ENCODE measurements at places on chromosomes 12 and 14. TPM values are rescaled to one million over a fixed set of nuclear protein-coding genes. Genes with fewer than 3 reads are reported as not detected.

The ITGB7 gene
- total RNA-seq: 420 TPM

The NEUROD4 gene
- total RNA-seq: not detected

The POLE2 gene
- 25.5 TPM for total RNA-seq

The GPX2 gene
- not detected for total RNA-seq

The XPOT gene
- total RNA-seq: 98.7 TPM

The RNU4-1 gene
- 1,401 TPM for total RNA-seq

The MYO1H gene
- not detected for total RNA-seq

DNA sequence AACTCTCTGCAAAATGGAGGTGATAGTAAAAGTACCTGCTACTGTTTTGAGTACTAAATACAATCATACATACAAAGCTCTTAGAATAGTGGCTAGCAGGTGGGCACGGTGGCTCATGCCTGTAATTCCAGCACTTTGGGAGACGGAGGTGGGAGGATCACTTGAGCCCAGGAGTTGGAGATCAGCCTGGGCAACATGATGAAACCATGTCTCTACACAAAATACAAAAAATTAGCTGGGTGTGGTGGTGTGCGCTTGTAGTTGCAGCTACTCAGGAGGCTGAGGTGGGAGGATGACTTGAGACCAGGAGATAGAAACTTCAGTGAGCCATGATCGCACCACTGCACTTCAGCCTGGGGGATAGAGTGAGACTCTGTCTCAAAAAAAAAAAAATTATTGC, 28.8 kb upstream of the APPL2 start:
- DNase-seq: no peak

DNA sequence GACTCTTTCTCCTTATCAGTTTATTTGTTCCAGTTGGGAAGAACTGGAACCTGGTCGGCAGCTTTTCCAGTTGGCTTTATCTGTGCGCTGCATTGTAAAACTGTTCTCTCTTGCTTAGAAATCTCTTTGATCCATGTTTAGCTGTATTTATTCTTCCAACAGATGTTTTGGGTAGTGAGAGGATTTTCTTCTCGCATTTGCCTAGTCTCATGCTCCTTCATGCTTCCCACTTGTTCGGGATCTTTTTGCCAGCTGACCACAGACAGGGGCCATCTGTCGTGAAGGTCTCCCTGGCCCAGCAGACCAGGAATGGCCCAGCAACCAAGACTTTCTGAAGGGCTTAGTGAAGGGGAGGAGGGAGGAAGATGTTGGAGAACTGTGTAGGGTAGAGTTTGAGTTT, 21.6 kb downstream of the NTF3 start:
- no peak for DNase-seq

GRCh38 chr12:96401076-96401871, 1.0 kb upstream of the CDK17 start:
- DNase-seq: peak; percentile 49

GRCh38 chr12:128245121-128245520, 21.8 kb upstream of the TMEM132C start:
- DNase-seq: no peak

DNA sequence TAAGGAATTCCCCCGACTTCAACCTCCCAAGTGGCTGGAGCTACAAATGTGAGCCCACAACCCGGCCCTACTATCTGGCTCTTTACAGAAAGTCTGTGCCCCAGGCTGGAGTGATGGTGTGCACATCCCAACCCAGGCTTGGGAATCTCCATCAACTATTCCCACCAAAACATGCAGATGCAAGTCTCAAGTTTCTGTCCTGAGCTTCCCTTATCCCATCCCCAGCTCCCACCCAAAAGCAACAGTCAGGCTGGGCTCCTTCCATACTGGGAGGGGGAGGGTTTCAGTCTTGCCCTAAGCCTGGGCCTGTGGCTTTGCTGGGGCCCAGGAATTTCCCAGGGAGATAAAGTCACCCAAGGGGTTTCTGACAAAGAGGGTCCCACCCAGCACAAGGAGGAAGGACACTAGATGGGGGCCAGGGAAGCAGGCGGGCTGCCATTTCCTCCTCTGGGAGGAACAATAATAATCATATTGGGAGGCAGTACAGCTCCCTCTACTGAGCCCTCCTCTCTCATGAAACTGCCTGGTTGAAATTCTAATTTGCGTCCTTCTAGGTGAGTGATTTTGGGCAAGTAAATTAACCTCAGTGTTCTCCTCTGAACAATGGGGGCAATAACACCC, 8.0 kb downstream of the SLC8B1 start:
- DNase-seq: no peak

- DNase-seq: no peak
Observed at GRCh38 chr12:31021809-31022494, 51.7 kb upstream of the DDX11 start.

DNA sequence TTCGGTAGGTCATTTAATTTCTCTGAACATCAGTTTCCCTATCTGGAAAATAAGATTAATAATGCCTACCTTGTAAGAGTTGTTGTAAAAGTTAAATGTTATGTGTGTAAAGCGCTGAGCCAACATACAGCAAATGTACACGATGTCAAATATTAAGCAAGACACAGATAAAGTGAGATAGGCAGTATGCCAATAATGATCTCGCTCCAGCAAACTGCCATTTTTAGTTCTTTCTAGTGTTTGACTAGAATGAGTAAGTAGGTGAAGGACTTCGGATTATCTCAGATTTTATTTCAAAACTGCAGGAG, 840 bp downstream of the DHRS7 start:
- DNase-seq: no peak

DNA sequence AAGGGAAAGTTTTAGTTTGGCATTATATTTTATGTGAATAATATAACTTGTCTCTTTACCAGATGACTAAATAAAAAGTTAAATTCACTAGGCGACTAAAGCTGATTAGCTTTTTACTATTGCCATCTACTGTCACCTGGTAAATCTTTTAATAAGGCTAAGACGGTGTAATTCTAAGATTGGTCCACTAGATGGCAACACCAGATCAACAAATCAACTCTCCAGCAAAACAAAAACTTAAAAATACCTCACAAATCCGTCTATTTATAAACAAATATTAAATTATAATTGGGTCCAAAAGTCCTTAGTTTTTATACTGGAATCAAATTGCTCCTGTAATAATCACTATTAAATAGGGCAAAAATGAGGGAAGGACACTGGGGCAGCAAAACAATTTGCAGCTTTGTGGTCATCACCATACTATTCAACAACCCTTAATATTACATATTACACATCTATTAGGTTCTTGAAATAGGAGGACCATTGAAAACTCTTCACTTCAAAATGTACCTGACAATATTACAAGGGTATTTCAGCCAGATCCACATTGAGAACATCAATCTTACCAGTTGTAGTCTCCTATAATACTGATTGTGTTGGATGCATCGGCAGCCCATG, 47.9 kb downstream of the GALC start:
- DNase-seq: no peak

GRCh38 chr14:106691601-106692291, 1165.4 kb downstream of the TMEM121 start:
- DNase-seq: peak; percentile 65

DNA sequence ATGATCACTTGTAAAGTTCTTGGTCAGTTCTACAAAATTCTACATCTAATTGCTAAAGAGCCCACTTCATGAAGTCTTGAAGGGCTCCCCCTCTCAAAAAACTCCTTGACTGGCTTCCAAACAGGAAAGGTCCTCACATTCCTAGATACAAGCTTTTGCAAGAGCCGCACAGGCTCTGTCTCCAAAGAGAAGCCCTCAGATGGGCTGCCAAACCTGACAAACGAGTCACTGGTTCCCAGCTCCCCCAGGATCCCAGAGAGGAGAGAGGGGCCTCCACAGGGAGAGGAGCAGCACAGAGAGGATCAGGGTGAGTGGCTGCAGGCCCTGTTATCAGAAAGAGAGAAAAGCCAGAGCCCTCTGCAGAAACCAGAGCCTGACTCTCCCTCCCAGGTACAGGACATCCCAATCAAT, 5.8 kb downstream of the NID2 start:
- DNase-seq: no peak

DNA sequence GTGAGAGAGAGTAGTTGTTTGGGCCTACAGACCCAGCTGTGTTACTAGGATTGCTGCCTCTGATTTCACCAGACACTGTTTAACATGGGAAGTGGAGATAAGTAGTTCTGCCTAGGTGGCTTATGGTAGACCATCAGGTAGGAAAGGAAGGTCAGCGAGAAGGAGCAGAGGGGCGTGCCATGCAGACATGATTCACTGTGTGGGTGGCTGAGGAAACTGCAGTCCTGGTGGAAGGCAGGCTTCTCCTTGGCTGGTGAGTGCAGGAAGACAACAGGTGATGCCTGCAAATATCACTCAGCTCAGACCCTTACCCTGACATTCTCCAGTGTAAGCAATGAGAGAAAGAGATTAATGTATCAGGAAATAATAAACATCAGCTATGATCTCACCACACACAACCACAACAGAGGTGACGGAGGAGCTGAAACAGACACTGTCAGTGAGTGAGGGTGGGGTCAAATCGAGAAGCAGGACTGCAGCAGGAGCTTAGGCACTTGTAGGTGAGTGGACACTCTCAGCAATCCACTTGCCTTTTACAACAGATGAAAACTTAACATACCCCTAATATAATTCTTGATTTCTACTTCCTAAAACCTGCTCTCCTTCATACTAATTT, 2.1 kb upstream of the PRR4 start:
- no peak for DNase-seq

GRCh38 chr14:68416171-68416570, 376.7 kb downstream of the ZFP36L1 start:
- no peak for DNase-seq

- DNase-seq: no peak
Observed at GRCh38 chr14:85533023-85533860, 3.3 kb downstream of the FLRT2 start.

- no peak for DNase-seq
Observed at GRCh38 chr12:59097876-59098275, 177.6 kb upstream of the LRIG3 start.

DNA sequence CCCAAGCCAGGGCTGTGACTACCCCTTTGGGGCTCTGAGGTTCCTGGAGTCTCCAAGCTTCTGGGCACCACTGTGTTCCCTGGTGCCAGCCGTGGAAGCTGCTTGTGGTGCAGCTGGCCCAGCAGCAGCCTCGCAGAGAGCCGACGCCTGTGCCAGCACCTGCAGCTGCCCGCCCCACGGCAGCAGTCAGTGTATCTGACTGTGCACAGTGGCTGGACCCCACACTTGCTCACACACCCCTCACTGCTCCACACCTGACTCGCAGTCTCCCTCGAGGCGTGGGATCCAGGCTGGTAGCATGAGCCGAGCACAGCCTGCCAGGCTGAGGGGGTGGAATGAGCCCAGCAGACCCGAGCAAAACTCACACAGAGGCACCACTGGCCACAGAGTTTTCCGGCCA, 325.2 kb downstream of the PCNX1 start:
- no peak for DNase-seq

DNA sequence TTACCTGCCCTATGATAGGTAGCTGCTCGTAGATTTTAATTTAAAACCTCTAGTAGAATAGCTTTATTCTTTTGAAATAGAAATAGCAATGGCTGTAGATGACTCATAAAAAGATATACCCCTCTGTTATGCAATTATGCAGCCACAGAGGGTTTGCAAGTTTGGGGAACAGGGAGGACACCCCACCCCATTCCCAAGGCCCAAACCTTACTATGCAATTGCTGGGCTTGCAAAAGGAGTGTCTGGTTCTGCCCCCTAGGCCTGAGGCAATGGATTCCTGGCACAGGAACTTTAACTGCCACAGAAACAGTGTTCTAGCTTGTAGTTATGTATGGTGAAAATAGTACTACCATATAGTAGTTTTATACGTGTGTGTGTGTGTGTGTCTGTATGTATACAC, 403.3 kb downstream of the ADAMTS20 start:
- no peak for DNase-seq

DNA sequence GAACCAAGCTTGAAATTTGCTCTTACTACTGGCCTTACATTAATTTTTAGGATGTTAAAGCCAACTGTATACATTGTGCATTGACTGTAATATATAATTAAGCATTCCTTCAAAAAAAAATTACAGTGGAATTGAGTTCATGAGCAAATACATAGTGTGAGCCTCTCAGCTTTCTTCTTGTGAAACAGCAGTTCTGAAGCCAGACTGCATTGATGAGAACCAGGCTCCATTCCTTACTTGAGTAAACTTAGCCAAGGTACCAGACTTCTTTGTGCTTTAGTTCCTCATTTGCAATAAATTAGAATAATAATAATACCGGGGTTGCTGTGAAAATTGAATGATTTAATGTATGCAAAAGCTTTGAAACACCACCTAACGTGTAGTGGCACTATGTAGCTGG, 169.5 kb downstream of the ANO4 start:
- DNase-seq: no peak

DNA sequence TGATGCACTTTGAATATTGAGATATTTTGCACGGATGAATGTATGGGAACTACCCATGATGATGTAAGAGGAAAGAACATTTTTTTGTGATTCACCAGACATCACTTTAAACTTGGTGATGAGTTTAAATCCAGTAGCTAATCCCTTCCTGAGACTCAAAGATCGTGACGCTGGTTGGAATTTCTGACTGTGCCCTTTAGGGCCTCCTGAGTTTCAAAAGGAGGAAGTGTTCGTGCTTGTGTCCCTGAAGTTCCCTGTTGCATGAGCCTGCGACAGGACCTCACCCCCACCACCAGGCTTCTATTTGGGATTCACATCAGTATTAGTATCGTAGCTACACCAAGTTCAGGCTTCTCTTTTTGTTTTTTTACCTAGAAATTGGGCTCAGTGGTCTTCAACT, 18.6 kb upstream of the RIN3 start:
- DNase-seq: no peak

GRCh38 chr12:12747278-12747677, 30.1 kb downstream of the CDKN1B start:
- no peak for DNase-seq

DNA sequence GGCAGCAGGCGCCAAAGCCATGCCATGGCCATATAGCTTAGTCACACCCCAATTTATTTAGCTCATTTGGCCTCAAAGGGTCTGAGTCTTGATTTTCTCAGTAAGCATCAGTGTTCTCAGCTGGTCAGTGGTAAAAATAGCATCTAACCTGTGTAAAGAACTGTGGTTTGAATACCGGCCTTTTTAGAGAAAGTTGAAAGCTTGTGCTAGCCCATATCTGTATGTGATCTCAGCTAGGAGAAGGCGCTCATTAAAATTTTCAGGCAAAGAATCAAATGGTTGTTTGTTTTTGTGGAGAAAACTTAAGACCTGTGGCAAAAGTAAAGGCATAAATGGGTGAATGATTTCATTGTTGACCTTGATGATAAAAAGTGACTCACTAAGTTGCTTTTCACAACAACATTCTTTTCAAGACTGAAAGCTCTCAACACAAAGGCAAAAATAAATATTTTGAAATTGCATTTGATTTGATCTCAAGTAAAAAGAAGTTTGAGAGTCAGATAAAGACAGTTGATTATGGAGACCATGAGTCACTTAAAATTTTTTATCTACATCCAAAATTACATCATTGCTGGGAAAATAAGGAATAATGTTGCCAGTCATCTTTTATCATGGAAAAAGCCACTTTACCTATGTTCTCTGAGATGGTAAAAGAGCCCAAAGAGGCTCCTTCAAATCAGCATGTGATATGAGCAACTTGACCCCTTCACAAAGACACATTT, 128.5 kb upstream of the RGS6 start:
- no peak for DNase-seq

Measured in activated naive CD8-positive, alpha-beta T cell treated with anti-CD3 and anti-CD28 coated beads, Interleukin-2, amount 10 ng/mL, durations not matched to agents 7 days and 5 days (primary cell).